Articular chondrocyte of knee joint (primary cell): ENCODE measurements at places on chromosomes 3 and 15. TPM values are rescaled to one million over a fixed set of nuclear protein-coding genes. Genes with fewer than 3 reads are reported as not detected.

The IGF2BP2 gene
- total RNA-seq: 34.9 and 43.3 TPM in 2 replicates

The CLRN1 gene
- total RNA-seq: not detected in 2 replicates

The CD80 gene
- total RNA-seq: 0.32 TPM in 1 of 2 replicates, not detected in the other

The SLCO3A1 gene
- total RNA-seq: 9.5 and 10.7 TPM in 2 replicates

The RPL15 gene
- total RNA-seq: 2,341 and 2,626 TPM in 2 replicates
